Right forelimb (tissue), 1 donor: ENCODE measurements at places on chromosomes 2 and 18.

DNA sequence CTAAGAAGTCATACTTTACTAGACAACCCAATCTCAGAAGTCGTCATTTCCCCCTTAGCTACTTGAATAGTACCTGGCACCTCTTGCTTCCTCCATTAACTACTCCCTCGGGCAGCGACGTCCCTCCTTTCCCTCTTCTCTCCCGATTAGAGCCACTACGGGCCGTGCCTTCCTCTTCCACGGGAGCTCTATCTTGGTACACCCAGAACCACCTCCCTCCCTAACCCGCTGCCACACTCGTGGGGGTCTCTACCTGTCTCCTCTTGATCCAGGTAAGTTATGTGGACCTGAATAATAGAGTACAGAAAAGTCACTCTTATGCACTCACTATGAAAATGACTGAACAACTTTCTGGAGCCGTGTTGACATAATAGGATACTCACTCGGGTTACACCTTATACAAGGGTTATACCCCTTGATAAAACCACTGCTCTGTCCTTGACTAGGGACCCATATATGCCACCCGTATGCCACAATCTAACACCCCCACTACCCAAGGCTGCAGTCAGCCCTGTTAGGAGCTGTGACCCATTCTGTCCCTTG lies 595 bp upstream of the HDHD2 start:
- no peak for DNase-seq

DNA sequence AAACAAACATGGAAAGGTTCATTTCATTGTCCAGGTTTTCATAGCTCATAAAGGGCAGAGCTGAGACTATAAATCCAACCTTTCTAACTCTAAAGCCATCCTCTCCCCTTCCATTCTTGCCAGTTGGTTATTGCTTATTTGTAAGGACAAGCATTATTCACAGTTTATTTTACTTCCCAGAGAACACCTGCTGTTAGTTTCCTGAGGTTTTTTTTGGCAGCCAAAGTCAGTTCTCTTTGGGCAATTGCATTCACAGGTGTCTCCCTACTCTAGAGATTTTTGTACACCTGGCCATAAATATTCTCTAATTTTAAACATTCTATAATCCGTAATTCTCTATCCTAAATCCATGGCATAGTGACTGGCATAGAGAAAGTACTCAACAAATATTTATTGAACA lies 87.3 kb upstream of the SPHKAP start:
- DNase-seq = no peak

- DNase-seq = no peak
These were observed 62.6 kb downstream of the DNMT3A start for GRCh38 chr2:25279091-25279651.

DNA sequence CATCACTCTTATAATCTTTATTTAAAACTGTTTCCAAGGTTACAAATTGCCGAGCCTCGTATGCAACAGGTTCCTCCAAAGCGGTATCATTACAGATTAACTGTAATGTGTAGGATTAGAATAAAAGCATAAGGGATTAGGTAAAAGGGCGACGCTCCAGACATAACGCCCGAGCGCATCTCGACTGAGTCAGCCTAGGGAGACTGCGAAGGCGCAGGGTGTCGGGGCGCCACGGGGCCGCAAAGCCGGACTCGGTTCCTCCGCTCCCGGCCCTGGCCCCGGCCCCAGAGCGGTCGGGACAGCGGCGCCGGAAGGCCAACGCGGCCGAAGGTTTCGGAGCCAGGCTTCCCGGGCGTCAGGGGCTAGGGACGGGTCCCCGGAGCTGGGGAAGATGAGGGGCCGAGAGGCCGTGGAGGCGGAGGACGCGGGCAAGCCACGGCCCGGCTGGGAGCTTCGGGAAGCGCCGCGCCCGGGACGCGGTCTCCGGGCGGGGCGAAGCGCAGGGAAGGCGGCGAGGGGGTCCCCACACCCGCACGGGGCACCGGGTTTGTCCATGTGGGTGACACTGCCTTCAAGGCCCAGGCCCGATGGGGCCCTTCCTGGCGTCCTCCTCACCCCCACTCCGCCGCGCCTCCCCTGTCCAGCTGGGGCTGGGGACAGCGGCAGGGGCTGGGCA lies 12.9 kb upstream of the SIX3 start:
- no peak for DNase-seq

DNA sequence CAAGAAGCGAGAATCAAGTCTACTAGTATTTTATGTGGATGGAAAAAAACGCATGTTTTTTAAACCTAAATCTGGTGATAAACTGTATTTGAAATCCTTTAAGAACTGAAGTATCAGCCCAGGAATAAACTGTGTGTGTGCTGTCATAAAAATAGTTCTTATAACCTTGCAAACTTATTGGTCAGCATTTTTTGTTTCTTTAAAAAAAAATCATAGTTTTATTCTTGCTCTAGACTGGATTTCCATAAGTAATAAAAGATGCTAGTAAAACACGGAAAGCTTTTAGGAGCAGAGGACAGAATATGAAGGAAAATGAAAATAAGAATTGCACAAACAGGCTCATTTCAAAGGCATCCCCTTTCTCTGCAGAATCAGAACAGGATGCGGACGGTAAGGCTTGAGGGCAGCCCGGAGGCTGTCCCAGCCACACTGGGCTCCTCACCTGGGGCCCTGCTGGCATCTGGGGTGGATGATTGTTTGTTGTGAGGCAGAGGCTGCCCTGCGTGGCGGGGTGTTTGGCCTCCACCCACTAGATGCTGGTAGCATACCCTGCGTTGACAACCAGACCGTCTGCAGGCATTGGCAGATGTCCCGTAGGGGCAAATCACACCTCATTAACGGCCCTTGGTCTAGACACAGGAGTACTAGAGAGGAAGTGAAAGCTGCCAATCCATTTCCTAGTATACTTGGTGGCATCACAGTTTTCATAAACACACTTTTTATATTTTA lies 52.5 kb downstream of the MBP start:
- DNase-seq = no peak

GRCh38 chr2:234368861-234369261 lies 128.0 kb downstream of the ARL4C start:
- no peak for DNase-seq

DNA sequence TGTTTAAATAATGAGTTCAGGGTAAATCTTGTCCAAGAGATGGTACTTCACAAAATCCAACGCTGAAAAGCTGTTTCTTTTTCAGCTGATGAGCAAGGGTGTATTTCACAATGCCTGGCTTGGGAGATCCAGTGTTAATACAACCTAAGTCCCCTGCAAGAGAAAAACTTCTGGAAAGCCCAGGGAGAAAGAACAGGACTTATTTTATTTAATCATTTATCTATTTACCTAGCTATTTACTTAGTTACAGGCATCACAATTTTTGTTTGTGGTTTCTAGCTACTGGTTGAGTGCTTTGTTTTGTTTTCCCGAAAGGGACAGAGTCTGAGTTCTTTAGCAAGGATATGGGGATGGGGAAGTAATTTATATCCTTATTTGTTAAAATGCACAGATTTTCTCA lies 598.2 kb upstream of the SYT4 start:
- no peak for DNase-seq

DNA sequence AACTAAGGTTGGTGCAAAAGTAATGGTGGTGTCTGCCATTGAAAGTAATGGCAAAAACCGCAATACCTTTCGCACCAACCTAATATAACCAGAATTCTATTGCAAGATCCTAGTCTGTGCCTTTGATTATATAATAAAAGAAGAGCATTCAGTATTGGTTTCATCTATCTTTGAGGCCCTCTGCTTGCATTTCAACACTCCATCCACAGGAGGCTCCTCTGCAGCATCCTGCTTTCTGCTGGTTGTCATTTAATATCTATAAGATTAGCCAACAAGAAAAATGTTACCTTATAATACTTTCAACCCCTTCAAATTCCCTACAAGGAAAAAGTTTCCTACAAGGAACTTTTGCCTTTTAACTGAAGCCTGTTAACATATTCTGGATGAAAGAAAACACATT lies 139.2 kb downstream of the CDCA7 start:
- no peak for DNase-seq

GRCh38 chr2:237227190-237227589 lies 141.5 kb downstream of the COPS8 start:
- DNase-seq = no peak

GRCh38 chr2:12441750-12442475 lies 274.8 kb upstream of the TRIB2 start:
- no peak for DNase-seq

- DNase-seq = no peak
These were observed 56.4 kb downstream of the MAP4K3 start for GRCh38 chr2:39380525-39381150.

DNA sequence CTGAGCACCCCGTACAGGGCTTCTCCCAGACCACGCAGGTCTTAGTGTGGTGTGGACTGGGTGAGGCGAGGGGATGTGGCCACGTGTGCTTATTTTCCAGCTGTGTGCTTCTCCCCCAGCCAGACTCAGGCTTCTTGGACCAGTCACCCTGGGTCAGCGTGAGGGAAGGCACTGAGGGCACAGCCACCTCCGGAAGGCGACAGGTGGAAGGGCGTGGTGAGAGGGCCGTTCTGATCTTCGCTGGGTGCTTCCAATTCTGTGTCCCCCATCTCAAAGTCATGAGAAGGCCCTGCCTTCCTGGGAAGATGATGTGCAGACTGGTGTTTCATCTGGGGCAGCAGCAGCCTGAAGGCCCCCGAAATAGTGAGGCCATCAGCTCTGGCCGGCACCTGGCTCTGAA lies 169.7 kb upstream of the MYCN start:
- no peak for DNase-seq

DNA sequence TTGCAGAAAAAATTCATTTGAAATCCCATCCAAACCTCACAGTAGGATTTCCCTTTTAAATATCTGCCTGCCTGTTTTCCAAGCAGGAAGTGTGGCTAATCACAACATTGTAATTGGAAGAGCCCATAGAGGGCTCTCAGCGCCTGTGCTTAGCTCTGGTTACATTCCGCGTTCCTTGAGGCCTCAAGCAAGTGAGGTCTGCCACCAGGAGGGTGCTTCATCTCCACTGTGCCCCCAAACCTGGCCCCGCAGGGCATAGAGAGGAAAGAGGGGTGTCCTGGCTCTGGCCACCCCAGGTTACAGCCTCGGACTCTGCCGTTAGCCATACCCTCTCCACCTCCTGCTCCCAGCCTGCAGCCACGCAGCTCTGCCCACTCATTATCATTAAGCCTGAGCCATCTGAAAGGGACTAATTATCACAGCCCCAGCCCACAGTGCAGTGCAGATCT lies 214.8 kb downstream of the SP3 start:
- no peak for DNase-seq

GRCh38 chr18:51029694-51030536 lies at the start of gene SMAD4:
SMAD4 (plus strand) TSS chr18:51030213; CDS start chr18:51047047, 16,834 bp downstream.
- DNase-seq = peak; percentile 99

- DNase-seq = no peak
These were observed 439.2 kb downstream of the PIK3C3 start for GRCh38 chr18:42394238-42394637.

GRCh38 chr2:227095346-227095745 lies 68.7 kb downstream of the COL4A4 start:
- no peak for DNase-seq

GRCh38 chr2:86006524-86006923 lies 99.2 kb downstream of the POLR1A start:
- no peak for DNase-seq

GRCh38 chr2:98034745-98035144 lies 39.0 kb upstream of the TMEM131 start:
- no peak for DNase-seq

- no peak for DNase-seq
These were observed 3.0 kb downstream of the NRBP1 start for GRCh38 chr2:27431395-27431794.

- no peak for DNase-seq
These were observed 323.7 kb downstream of the LPIN1 start for GRCh38 chr2:12070153-12070552.

DNA sequence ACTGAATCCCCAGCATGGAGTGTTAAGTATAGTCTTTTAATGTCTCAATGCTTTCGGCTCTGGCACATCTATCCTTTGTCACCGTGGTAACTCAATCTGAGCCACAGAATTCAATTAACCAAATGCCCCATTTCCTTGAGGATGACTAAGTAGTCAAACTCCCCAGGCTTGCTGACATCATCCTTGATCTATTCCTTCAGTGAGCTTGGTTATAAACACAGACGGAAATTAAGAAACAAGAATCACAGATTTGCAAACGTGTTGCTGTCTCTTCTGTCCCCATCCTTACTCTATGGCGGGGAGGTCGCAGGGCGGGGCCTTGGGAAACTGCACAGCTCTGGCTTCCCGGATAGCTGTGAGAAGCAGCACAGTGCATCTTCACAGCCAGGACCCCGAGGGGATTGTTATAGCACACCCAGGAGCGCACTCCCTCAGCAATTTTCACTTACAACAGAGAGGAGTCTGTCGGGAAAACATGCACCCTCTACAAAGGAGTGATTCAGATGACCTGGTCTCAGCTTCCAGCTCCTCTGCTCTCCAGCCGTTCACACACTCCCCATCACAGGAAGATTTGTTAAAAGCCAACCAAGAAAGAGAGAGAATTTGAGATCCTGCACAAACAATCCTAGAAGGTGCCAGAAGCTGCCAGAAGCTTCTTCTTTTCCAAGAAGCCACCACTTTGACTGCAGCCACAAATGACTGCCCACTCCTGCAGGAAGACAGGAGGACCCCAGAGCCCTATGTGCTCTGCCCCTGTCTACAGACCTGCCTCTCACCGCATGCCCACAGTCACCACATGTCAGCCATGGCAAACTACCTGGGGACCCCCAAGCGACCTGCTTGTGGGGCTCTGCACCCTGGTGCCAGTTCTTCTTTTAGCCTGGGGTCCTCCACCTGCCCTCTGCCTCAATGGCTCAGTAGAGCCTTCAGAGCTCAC lies 44.9 kb upstream of the YWHAQ start:
- no peak for DNase-seq

GRCh38 chr2:169034984-169035544 lies 3.9 kb upstream of the ABCB11 start:
- DNase-seq = no peak

- DNase-seq = no peak
These were observed 94.7 kb upstream of the TAF1B start for GRCh38 chr2:9748577-9748976.

- DNase-seq = no peak
These were observed 11.0 kb upstream of the KYNU start for GRCh38 chr2:142866426-142866825.
